ENCODE measurements at places on chromosomes 11 and 22.
A peak's percentile ranks its signal among the peaks of the same experiment; 100 is the strongest.

DNA sequence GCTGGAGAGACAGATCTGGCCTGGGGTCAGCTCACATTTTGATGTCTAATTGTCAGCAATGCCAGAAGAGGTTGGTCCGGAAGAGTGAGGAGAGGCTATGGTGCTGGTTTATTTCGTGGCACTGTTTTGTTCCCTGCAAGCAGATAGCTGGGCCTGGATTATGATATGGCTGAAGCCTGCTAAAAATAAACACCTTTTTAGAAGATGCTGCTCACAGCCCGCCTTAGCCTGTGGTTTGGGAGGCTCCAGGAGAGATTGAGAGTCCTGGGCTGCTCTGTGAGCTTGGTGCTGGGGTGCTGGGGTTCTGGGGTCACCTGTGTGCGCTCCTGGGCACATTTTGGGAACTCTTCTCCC is 29.6 kb upstream of the ALX4 start:
- DNase-seq, result no peak

DNA sequence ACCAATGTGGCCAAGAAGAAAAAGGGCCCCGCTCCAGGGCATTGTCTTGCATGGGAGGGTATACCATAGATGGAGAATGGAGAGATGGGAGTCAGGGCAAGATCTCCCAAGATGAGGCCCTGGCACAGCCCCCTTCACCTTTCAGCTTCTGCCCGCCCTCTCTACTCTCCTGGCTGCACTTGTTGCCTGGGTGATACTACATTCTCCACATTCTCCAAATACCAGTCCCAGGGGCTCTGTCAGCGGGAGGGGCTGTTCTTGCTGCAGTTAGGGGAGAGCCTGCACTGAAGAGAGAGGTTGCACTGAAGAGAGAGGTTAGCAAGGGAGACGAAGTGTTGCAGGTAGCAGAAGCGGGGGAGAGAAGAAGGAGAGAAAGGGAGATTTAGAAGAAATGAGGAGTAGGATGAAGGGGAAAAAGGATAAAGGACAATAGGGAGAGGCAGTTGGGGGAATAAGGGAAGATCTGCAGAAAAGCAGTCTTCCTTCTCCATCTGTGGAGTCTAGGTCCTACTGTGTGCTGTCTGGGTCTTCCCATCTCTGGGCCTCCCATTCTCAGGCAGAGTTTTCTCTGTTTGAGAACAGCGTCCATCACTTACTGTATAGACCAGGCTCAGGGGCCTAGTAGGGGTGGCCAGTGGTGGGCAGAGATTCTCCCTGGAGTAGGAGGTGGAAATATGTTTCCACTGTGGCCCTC is 8.0 kb downstream of the PHLDB1 start:
- no peak for DNase-seq

GRCh38 chr11:29989174-29989970 is 27.5 kb downstream of the KCNA4 start:
- peak; percentile 5 for DNase-seq

DNA sequence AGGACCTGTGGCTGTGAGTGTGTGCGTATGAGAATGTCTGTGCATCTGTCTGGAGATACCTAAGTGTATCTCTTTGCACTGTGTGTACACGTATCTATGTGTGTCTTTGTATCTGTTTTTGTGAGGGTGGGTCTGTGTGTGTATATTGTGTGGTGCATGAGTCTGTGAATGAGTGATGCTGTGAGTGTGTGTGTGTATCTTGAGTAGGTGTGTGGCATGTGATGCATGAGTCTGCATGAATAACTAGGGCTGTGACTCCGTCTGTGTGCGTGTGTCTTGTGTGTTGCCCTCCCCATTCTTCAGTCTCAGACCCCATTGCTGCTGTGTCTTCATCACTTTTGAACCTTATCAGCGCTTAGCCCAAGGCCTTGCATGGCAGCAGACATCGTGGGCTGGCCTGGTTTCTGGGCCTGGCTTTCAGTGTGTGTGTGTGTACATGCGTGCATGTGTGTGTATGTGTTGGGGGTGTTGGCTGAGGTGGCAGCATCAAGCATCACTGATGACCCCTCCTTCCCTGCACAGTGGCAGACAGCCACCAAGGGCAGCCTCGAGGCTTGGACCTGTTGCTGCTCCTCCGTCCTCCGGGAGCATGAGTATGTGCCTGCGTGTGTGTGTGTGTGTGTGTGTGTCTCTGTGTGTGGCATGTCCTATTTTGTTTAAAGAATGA is 1.4 kb downstream of the SGSM1 start:
- DNase-seq, result peak; percentile 11

GRCh38 chr11:72036687-72037086 is 38.0 kb downstream of the IL18BP start:
- DNase-seq, result no peak

GRCh38 chr11:120854988-120855387 is 168.9 kb upstream of the TBCEL start:
- DNase-seq, result no peak

DNA sequence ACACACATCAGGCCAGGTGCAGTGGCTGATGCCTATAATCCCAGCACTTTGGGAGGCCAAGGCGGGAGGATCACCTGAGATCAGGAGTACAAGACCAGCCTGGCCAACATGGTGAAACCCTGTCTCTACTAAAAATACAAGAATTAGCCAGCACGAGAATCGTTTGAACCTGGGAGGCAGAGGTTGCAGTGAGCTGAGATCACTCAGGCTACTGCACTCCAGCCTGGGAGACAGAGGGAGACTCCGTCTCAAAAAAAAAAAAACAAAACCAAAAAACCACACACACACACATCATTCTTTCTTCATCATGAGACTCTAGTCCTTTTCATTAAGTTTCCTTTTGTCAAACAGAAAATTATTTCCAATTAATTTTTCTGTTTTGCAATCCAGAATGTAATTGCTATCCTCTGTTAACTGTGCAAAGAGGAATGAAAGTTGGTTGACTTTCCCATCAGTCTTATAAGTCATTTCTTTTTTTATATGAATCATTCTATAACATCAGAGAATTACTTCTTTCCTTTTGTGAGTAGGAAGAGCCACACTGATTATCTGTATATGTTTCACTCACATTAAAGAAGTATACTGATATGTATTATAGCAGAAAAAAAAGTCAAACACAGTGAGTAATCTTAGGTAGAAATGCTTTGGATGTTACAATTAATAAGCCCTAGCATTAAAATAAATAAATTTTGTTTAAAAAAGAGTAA is 52.2 kb downstream of the HORMAD2 start:
- no peak for DNase-seq

- DNase-seq, result no peak
These were observed 265.3 kb downstream of the OPCML start for GRCh38 chr11:133266986-133267385.

DNA sequence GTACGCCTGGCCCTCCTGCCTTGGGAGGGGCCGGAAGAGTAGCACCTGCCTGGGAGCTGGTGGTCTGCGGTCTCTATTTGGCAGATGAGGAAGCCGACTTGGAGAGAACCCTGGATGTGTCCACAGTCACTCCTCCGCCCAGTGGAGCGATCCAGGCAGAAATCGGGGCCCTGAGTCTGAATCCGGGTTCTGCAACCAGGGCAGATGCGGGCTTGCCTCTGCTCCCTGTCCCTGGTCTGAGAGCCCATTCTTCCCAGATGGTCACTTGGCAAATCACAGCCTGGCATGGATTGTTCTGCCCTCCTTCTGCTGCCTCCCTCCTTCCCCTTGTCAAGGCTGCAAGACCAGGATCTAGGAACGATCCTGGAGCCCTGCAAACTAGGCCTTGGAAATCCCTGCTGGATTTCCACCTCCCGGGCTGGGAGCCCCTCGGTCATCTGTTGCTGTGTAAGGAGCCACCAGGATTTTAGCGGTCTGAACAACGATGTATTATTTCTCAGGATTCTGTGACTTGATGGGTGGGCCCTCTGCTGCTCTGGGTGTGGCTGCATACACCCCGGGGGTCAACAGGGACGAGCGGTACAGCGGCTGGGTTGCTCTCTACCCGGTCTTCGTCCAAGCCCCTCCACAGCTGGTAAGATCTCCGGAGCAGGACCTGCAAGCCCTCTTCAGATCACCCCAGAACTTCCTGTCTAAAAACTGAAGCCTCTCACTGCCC is 2.0 kb upstream of the ASCL2 start:
- no peak for DNase-seq

DNA sequence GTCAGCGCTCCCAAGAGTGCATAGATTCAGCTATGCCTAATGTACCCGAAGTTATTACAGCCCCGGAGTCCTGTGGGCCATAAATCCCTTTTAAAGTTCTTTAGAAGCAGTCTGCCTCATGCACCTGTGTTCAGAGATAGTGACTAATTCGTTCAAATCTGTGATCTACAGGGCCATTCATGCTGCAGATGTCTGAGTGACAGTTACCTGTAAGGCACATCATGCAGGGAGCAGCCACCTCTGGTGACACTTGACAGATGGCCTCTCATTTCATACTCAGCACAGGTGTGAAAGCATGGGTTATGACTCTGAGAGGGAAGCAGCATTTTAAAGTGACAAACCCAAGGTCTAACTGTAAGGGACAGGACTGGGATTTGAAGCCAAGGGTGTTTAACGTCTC is 2.4 kb upstream of the E2F8 start:
- DNase-seq, result no peak

- peak; percentile 54 for DNase-seq
These were observed 55.0 kb upstream of the DEPDC7 start for GRCh38 chr11:32960553-32961164.

DNA sequence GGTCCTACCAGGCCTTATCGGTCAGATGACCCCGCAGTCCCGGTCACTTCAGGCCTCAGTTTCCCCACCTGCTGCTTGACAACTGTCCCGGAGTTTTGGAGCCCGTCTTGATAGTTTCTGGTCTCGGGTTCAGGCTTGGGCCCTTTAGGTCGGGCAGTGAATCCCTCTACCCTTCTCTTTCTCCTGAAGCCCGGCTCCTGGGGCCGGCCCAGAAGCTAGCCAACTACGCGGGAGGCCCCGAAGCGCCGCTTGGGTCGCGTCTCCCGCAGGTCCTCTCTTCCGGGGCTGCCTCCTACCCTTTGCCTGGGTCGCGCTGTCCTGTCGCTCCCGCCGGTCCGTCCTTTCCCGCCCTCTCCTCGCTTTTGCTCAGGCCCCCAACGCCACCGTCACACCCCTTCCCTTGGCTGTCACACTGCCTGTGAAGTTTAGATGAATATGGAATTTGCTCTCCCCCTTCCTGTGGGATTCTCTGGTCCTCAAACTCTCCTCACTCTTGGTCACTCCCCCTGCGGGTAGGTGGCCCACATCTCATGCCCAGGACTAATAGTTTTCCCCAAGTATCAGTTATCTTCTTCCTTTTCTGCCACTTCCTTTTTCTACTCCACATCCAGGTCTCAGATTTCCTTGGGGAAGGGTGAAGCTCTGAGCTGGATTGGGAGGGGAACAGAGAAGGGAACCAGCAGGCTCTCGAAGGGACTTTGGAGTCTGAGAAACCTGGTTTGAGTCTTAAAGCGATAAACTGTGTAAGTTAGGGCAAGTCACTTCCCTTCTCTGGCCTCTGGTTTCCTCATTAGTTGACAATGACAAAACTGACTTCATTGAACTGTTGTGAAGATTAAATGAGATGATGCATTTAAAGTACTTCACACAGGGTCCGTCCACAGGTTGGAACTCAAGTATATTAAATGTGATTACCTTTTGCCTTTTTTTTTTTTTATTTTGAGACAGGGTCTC is 790 bp downstream of the RAB1B start:
- DNase-seq, result peak; percentile 61

DNA sequence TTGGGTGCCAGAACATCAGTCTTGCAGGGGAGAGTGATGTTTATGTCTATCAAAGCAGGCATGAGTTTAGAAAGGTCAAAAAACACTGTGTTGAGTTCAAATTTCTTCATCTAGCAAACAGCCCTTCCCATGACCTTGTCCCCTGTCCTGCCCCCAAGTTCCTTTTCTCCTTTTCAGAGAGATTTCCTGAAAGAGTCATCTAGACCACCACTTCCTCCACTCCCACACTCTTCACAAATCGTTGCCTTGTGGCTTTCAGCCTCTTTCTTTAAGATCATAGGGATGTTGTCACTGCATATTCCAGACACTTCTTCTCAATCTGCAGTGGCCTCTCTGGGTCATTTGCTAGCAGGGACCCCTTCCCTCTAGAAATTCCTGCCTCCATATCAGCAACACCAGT is 290.5 kb downstream of the TENM4 start:
- no peak for DNase-seq

GRCh38 chr22:28179392-28179791 is 260.3 kb upstream of the PITPNB start:
- no peak for DNase-seq

DNA sequence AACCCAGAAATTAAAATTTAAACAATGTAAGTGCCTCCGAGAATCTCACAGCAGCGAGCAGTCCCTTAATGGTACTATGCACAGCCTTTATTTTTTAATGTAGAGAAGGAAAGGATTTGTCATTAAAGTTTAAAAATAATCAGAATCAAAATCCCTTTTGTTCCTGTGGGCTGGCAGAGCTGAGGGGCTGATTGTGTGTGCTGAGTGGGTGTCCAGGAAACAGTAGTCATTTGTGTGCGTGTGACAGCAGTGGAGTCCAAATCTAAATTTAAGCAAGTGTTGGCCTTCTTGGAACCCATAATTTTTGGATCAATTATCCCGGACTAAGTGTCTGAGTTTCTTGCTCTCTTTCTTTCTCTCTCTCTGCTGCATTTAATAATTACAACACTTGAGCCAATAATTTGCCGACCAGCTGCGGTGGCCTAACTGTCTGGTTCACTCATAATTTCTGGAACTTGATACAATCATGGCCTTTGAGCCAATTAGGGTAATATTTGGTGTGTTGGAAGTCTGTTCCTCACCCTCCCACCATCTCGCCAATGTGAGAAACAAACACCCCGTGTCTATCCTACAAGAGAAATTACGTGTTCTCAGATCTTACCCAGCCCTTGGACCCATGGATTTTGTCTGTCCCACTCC is 528.0 kb downstream of the SOX6 start:
- DNase-seq, result no peak

- DNase-seq, result no peak
These were observed 122.1 kb downstream of the TRIM44 start for GRCh38 chr11:35784699-35785098.

DNA sequence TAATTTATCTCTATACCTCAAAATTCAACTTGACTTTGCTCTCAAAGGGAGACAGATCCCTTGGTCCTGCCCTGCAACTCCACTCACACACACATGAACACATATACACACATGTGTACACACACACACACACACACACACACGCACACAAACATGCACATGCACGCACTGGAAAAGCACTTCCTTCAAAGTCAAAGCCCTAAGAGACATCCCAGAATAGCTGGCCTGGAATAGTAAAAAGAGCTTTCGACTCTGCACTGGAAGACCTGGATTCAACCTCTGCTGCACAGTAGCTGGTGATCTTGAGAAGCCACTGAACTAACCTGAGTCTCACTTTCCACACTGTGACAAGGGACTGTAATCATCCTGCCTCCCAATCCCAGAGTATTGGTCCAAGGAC is 26.8 kb downstream of the TENM4 start:
- no peak for DNase-seq

GRCh38 chr11:1084561-1085439 is 10.1 kb downstream of the MUC2 start:
- DNase-seq, result no peak

DNA sequence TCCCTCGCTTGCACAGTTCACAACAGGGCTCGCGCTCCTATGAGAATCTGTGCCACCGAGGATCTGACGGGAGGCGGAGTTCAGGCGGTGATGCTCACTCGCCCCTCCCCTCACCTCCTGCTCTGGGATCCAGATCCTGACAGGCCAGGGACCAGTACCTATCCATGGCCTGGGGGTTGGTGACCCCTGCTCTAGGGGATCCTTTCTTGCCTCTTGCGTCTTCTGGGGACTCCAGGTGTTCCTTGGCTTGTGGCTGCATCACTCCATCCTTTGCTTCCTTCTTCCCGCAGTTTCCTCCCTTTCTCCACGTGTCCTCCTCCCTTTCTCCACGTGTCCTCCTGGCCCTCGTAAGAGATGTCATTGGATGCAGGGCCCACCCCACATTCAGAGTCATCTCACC is 30.6 kb upstream of the KRTAP5-7 start:
- DNase-seq, result no peak

Data from LHCN-M2 (cell line).